ENCODE measurements at places on chromosomes 2 and 18.
A peak's percentile ranks its signal among the peaks of the same experiment; 100 is the strongest.

DNA sequence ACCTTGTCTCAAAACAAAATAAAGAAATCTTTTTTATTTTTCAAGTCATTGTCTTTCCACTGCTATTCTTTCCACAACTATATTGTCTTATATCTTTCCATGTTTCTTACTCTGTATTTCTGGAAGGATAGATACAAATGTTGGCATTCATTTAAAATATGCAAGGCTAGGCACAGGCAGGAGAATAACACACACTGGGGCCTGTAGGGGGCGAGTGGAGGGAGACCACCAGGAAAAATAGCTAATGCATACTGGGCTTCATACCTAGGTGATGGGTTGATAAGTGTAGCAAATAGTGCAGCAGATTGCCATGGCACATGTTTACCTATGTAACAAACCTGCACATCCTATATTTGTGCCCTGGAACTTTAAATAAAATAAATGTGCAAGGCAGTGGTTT lies 9.6 kb downstream of the MRPL30 start:
- DNase-seq: no peak

GRCh38 chr2:200421270-200421669 lies 88.6 kb downstream of the KCTD18 start:
- DNase-seq: no peak

DNA sequence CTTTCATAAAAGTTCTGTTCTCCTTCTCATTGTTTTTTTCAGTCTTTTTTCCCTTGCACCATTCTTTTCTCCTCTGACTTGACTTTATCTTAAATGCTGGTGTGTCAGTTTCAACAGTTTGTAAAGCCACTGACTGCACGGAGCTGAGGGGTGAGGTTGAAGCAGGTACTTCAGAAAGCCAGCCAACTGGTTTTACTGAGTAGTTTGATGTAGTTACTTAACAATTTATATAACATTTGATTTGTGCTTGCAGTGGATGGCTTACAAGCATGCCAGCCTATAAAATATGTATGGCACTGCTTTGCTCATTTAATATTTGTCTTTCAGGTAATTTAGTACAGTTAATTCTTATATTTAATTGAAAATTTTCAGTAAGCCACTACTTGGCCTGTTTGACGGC lies 55.4 kb downstream of the FAM171B start:
- no peak for DNase-seq

- DNase-seq: no peak
These were observed 41.5 kb downstream of the SUCLG1 start for GRCh38 chr2:84417453-84418145.

GRCh38 chr2:127427376-127428056 lies 9.3 kb downstream of the PROC start:
- DNase-seq: no peak

DNA sequence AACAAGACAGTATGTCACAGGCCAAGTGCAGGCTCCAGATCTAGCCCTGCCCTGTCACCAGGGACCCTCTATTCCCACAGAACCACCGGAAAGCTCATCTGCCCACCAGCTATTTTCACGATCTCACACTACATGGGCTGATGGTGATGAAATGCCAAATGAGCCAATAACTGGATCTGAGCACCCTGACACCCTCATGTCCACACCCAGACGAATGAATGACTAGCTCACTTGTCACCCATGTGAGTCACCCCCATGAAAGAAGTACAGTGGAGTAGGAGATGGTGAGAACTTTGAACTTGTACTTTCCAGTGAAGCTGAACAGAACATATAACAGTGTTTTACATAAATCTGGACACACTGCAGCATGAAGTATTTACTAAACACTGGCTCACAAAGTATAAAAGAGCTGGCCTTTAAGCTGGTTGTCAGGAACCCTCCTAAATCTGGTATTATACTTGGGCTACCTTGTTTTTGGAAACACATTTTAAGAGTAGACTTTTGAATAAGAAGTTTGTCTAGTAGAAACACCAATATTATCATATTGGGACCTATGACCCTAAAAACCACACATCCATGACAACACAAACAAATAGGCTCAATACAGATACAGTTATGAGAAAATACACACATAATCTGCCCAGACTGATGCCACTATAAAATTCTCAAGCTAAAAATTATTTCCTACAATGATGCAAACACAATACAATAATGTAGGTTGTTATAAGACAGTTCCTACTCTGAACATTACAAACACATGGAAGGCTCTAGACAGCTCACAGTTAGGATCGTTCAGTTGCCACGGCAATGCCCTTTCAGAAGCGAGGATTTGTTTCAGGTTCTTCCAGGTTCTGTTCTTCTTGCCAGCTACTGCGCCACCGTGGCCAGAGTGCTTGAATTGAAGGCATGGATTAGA lies 19.0 kb downstream of the INO80C start:
- peak; percentile 63 for DNase-seq

GRCh38 chr18:70293166-70293565 lies 4.3 kb downstream of the SOCS6 start:
- no peak for DNase-seq

- DNase-seq: no peak
These were observed 395.6 kb upstream of the TRIB2 start for GRCh38 chr2:12320991-12321641.

DNA sequence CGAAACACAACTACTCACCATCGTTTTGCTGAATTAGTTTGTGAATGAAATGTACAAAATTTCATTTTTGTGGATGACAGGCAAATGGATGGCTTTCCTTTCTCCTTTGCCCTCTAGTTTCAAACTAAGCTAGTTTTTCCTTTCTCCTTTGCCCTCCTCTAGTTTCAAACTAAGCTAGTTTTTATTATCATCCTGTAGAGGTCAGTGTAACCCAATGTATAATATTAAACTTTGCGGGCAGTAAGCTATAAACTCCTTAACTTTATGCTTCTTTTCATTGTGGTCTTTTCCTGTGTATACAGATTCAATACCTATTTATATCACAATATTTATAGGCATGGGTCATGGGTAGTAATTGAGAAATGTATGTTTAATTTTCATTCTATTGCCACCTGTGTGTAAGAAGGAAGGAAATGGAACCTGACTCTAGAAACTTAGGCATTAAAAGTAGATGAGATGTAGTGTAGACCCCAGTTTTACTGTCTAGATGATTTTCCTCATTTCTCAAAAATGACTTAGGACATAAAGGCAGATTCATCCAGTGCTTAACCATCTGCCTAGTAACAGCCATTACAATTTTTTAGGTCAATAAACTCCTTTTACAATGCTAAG lies 58.1 kb downstream of the MAP3K19 start:
- DNase-seq: no peak

- DNase-seq: no peak
These were observed 15.8 kb downstream of the ATF2 start for GRCh38 chr2:175152242-175152641.

- DNase-seq: no peak
These were observed 169.1 kb downstream of the CDH2 start for GRCh38 chr18:28007841-28008240.

DNA sequence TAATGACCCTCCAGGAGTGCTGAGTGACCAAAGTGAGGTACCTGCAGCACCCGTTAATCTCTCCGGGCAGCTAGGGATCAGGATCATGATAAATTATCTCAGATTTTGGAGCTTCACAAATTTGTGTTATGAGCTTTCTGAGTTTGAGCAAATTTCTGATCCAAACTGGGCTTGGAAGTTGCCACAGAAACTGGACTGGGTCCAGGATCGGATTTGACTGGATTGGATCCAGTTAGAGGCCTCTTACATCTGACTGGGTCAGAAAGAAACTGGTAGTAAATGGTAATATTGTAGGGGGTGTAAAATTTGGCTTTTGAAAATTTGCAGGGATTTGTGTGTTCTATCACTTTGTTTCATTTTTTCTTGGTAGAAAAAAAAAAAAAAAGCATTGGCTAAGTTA lies 19.7 kb upstream of the CAPN13 start:
- no peak for DNase-seq

DNA sequence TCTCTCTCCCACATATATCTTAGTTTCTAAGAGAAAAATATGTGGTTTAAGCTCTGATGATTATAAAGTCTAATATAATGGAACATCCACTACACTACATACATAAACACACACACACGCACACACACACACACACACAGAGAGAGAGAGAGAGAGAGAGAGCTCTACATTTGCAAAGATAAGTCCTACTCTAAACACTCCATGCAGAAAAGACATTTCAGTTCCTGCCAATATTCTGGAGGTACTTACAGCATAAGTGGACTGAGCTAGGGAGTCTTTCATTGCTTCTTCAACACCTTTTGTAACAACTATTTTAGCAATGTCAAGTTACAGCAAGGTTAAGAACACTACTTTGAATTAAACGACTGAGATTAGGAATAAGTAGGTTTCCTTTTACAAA lies 80.1 kb downstream of the FIGN start:
- DNase-seq: no peak

DNA sequence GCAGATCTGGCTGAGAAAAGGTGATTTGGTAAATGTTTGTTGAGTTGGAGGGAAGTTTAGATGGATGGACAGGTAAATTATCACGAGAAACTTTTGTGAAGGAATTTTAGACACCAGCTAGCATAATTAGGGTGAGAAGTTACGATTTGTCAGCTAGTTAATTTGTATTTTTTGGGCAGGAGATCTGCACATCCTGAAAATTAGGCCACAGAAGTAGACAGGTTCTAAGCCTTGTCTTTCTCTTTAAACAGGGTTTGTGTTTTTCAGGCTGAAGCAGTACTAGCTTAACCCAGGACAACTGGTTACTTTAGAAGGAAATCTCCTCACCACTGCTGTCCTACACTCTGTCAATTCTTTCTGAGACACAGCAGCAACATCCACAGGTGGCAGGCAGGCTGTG lies 49.1 kb downstream of the DDX1 start:
- DNase-seq: no peak

- no peak for DNase-seq
These were observed 1075.3 kb downstream of the LRP1B start for GRCh38 chr2:141055531-141055930.

- DNase-seq: peak; percentile 29
These were observed 32.8 kb downstream of the SRBD1 start for GRCh38 chr2:45578056-45578843.

- no peak for DNase-seq
These were observed 743.6 kb upstream of the FANCL start for GRCh38 chr2:58984731-58985130.

DNA sequence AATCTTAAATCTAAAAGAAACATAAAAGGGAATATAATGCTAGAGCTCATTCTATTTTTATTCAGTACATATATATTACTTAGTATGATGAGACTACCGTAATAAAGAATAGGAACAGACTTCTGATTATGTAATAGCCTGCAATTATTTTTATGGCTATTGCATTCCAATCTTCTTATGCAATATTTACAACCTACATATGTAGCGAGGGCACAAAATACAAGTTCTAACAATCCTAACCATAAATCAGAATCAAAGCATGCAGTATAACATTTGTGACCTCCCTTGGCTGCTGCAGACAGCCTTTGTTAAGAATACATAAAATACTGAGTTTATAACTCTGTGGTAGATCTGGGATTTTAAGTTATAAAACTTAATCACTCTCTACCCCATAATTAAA lies 177.6 kb downstream of the BABAM2 start:
- DNase-seq: no peak

- DNase-seq: peak; percentile 59
These were observed 21.1 kb upstream of the LYPD6B start for GRCh38 chr2:149017116-149017985.
